ENCODE measurements at places on chromosomes 12 and 14. TPM values are rescaled to one million over a fixed set of nuclear protein-coding genes. Genes with fewer than 3 reads are reported as not detected.

MSRB3 gene
- not detected for total RNA-seq

MANSC1 gene
- total RNA-seq: not detected

SYNDIG1L gene
- total RNA-seq: not detected

MTA1 gene
- 90.1 TPM for total RNA-seq

DNA sequence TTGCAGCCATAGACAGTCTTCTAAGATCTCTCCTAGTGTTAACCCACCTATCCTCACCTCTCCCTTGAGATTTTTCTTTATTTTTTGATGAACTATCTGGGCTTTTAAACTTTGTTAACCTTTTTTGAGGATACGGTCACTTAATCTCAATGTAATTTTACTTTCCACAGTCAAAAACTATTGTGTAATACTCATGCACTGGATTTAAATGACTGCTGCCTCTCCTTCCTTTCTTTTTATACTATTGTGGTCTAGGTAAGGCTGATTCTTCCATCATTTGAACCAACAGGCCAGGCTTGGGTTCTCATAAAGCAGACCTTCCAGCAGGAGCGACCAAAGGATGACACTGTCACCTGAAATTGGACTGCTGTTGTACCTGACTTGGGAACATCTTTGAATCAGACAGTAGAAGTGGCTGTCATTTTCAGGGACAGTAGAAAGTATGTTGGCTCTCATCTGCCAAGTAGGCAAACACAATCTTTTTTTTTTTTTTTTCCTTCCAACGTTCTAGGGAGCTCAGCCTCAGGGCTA lies 689 bp upstream of the PDE3A start:
- DNase-seq: no peak

DNA sequence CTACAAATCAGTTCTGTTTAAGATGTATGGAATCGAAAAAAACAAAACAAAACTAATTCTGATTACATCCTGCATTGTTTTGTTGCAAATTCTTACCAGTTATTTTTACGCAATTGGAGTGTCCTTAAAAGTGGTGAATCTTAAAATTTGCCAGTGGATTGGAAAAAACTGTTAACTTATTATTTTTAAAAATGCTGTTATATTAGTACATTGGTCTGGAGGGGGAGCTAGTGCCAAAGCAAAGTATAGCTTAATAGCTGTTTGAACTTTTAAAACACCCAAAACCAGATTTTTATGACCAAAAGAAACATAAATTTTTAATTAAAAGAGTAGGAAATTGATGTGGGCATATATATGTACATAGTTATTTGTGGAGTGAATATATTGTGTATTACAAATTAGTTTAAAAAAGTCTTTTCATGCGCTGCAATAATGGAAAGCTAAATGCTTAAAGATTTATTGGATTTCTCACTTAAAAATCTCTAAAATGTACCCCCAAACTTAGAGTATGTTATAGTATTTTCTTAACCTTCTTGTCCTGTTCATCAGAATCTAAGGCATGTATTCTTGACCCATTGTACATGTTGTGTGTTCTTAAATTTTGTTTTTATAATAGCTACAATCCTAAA lies 2.5 kb downstream of the FUT8 start:
- no peak for DNase-seq

GRCh38 chr12:9163392-9163791 lies 44.8 kb downstream of the PZP start:
- no peak for DNase-seq

DNA sequence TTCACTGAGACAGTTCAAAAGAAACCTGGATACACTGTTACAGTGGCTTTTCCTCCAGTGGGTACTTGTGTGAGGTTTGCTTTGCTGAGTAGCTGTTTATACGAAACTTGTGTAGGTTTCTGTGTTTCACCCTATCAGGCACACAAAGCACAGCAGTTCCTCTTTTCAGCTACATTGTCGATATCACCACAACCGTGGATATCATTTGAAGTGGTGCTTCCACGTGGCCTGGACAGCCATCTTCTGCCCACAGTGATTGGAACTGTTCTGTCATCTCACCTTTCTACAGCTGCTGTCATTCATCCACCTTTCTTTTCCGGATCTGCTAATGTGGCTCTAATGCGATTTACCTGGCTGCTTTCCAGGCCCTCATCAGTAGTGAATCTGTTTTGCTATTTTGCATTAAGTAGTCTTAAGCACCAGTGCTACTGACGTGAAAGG lies 368.8 kb downstream of the SYT1 start:
- DNase-seq: no peak

GRCh38 chr14:55272387-55272786 lies 1.2 kb downstream of the FBXO34 start:
- DNase-seq: no peak

- DNase-seq: no peak
Measured at GRCh38 chr12:64995816-64996215, 125.3 kb downstream of the WIF1 start.

DNA sequence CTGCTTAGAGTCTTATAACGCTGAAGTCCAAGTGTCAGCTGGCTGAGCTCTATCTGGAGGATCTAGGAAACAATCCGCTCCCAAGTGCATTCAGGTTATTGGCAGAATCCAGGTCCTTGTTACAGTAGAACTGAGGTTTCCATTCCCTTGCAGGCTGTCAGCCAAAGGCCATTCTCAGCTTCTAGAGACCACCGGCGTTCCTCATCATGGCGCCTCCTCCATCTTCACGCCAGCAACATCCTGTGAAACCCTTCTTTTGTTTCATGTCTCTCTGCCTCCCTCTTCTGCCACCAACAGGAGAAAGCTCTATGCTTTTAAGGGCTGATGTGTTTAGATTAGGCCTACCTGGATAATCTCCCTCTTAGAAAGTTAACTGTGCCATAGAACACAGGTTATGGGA lies 133.0 kb upstream of the RASSF8 start:
- DNase-seq: no peak

DNA sequence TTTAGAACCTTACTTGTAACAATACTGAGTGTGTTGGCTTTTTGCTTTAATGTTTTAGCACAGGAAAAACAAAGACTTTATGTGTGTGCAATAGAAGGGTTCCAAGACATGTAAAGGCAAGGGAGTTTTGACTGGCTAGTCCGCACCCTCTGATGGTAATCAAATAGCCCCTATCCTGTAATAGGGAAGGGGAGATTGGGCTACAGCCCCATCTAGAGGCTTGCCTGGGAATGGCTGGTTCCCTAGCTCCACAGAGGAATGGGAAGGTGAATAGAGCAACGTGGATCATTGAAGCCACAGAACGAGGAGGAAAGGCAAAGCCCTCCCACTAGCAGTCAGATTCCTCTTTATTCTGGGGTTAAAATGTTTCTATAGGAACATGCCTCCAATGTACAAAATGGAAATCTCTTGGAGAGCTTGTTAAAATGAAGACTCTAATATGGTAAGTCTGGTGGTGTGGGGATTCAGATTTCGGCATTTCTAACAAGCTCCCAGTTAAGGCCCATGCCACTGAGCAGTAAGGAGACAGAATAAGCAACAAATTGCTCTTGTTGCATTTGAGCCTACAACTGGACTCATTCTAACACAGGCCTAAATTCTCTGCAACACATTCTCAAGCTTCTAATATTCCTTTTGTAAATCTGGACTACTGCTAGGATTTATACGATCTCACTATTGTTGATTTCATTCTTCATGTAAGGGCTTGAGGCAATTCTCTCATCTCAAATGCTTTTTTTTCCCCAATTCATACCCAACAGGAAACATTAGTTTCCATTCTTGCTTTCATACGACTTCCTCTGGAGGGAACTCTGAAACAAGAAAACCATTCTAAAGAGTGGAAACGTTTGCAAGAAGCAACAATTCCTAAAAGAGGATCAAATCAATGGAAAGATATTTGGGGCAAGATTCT lies 57.1 kb downstream of the NIN start:
- no peak for DNase-seq

DNA sequence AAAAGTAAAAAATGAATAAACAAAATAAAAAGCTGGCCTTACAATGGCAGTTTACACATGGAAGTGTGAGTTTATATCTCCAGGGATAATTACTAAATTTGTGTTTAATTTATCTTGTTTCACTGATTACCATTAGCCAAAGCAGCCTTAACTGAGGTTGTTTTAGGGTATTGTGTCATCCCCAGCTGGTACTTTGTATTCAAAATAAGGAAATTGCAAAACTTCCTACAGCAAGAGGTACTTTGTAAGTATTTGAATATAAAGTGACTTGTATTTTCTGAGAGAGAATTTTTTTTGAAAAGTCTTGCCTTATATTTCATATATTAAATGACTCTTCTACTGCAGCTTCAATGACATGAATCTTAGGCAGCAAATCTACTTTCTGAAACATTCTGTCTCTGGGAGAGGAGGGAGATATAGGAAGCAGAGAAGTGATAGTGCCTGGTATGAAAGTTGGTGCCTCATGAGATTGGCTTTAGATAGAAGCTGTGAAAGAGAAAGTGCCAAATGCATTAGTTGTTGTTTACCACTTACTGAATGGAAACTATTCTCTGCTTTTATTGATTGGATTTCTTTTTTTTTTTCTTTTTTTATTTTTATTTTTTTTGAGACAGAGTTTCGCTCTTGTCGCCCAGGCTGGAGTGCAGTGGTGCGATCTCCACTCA lies 6.7 kb downstream of the FNTB start:
- no peak for DNase-seq

DNA sequence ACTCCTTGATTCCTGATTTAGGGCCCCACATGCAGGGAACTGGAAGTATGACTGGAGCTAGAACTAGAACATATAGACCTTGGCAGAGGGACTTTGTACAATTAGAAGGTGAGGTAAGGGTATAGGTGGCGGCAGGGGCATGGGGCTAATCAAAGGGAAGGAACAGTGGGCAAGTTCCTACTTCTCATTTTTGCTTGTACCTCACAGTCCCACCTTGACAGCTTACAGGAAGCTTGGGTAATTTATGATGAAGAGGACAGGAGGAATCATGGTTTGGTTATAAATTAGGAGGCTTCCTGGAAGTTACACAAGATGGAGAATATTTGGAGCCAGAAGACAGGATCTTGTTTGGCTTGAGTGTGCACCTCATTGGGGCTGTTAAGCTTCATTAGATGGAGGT lies 33.4 kb downstream of the SUSD6 start:
- DNase-seq: no peak
